Naive thymus-derived CD8-positive, alpha-beta T cell (primary cell): ENCODE measurements at places on chromosomes 3 and 15. TPM values are rescaled to one million over a fixed set of nuclear protein-coding genes. Genes with fewer than 3 reads are reported as not detected.

GRCh38 chr3:126714921-126715320 lies 10.9 kb downstream of the CHCHD6 start:
- no peaks in the 10 kb centered on the region for H3K27me3 ChIP-seq
- H3K4me1 ChIP-seq = peaks cover 26% of the 10 kb centered on the region
- no peaks in the 10 kb centered on the region for H3K36me3 ChIP-seq

DNA sequence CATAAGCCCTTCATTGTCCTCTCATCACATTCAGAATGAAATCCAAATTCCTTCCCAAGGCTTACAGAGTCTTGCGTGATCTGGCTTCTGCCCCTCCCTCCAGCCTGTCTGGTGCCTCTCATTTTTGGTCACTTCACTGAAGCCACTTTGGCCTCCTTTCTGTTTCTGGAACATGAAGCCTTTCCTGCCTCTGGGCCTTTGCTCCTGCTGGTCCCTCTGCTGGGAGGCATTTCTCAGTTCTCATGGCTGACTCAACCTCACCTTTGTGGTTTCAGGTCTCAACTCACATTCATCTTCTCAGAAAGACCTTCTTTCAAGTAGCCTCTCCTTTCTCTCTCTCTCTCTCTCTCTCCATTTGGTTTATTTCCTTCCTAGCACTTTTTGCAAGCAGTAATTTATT lies 43.9 kb upstream of the BHLHE40 start:
- H3K27me3 ChIP-seq = no peaks in the 10 kb centered on the region
- H3K4me3 ChIP-seq = no peak overlapping the region
- H3K27ac ChIP-seq = no peak overlapping the region

DNA sequence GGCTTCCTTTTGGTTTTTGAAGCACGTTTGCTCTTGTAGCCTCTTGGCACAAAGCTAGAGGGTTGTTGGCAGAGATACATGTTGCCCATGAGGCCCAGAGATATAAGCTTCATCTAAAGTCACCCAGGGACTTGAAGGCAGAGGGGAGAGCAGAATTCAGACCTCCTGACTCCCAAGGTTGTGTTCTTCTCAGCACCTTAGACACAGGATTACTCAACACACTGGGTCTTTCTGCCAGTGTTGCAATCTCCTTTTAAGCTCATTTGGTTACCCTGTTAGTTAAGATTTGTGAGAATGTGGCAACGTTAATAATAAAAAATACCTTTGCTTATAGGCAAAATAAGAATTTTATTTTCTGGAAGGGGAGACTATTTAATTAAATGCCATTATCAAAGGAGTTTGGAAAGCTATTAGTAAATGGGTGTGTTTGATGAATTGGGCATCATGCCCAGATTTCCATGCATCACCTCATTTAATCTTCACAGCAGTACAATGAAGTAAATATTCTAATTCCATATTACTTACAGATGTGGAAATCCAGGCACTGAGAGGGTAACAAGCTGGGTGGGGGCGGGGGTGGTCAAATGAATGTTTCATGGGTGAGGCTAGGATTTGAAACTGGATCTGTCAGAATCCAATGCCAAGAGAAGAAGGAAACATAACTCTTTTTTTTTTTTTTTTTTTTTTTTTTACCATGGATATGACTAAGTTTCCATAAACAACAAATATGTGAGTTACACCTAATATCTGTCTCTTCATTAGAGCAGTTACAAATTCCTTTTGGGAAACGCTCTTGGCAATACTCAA lies 183.3 kb downstream of the NR1D2 start:
- no peak for DNase-seq
- H3K4me1 ChIP-seq = no peaks in the 10 kb centered on the region
- no peaks in the 10 kb centered on the region for H3K36me3 ChIP-seq
- no peak overlapping the region for H3K27ac ChIP-seq
- H3K27me3 ChIP-seq = no peaks in the 10 kb centered on the region
- no peak overlapping the region for H3K4me3 ChIP-seq

The SLC12A1 gene
- total RNA-seq = not detected

DNA sequence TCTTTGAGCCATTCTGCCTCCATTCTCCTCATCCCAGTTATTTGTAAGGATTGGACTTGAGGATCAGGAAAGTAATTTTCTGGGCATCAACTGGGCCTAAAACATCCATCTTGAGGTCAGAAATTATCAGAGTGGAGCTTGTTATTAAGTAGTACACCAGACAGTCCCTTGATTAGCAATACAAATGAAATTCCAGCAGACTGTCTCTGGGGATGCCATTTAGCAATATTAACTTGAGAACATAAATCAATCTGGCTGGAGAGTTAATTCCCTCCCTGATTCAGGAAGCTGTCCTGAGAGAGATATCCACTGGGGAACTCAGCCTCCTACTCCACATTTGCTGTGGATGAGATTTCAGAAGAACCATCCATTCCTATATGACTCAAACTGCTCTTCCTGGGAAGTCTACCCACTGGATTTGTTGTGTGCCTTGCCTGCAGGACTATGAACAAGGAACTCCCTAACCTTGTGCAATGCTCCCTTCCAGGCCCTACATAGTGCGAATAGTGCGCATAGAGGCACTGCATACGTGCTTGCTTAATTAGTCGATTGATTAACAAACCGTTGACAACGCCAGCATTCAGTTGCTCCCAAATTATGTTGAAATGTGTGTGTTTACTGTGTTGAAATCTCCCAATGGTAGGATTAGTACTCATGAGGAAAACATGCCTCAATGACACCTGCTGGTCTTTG lies 36.1 kb upstream of the MTMR14 start:
- peaks cover 8% of the 10 kb centered on the region for H3K27me3 ChIP-seq
- no peaks in the 10 kb centered on the region for H3K36me3 ChIP-seq
- H3K27ac ChIP-seq = no peak overlapping the region
- H3K4me3 ChIP-seq = no peak overlapping the region

- no peak overlapping the region for H3K4me3 ChIP-seq
- no peaks in the 10 kb centered on the region for H3K27me3 ChIP-seq
- peak; percentile 14 for DNase-seq
- H3K4me1 ChIP-seq = peaks cover 14% of the 10 kb centered on the region
Measured at GRCh38 chr3:12479919-12480427, 4.3 kb upstream of the TSEN2 start.

The TP63 gene
- not detected for total RNA-seq

GRCh38 chr3:145902166-145902565 lies 258.8 kb downstream of the PLOD2 start:
- no peak overlapping the region for H3K27ac ChIP-seq
- H3K4me3 ChIP-seq = no peak overlapping the region
- H3K4me1 ChIP-seq = no peaks in the 10 kb centered on the region
- DNase-seq = no peak
- no peaks in the 10 kb centered on the region for H3K36me3 ChIP-seq
- H3K27me3 ChIP-seq = no peaks in the 10 kb centered on the region

GRCh38 chr3:42608581-42608980 lies 8.1 kb downstream of the NKTR start:
- no peak for DNase-seq
- peaks cover 75% of the 10 kb centered on the region for H3K4me1 ChIP-seq
- H3K36me3 ChIP-seq = peaks cover 74% of the 10 kb centered on the region
- no peak overlapping the region for H3K4me3 ChIP-seq
- no peak overlapping the region for H3K27ac ChIP-seq

GRCh38 chr3:95049841-95050240 lies 987.0 kb downstream of the NSUN3 start:
- H3K4me1 ChIP-seq = no peaks in the 10 kb centered on the region
- no peak for DNase-seq
- H3K27ac ChIP-seq = no peak overlapping the region
- no peak overlapping the region for H3K4me3 ChIP-seq
- H3K27me3 ChIP-seq = no peaks in the 10 kb centered on the region

The GOLGA8J gene
- 0.60 TPM for total RNA-seq

DNA sequence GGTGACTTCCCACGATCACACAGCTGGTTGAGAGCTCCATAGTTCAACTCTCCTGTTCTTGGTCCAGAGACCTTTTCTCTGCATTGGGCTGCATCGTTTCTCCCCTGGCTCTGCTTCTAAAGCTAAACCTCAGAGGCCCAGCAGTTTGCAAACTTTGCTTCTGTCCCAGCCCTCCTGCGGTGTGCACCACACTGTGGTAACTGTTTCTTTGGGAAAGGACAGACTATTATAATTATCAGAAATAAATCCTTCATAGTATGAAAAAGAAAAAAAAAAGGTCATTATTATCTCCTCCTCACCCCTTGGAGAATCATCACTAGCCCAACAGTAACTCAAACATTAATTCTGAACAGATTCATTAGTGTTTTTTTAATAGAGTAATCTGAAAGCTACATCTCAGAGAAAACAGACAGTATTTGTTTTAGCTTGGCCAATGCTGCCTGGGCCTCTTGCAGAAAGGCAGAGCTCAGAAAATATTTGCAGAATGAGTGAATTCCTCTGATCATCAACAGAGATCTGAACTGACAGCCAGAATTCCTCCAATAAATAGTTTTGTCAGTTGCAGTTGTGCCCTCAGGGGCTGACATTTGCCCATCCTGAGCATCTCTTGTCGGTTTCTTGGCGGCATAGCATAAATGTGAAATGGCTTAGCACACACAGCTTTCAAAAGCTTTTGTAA lies 52.9 kb downstream of the BFSP2 start:
- no peak overlapping the region for H3K27ac ChIP-seq
- H3K36me3 ChIP-seq = peaks cover 2% of the 10 kb centered on the region
- no peak overlapping the region for H3K4me3 ChIP-seq
- DNase-seq = no peak
- peaks cover 14% of the 10 kb centered on the region for H3K4me1 ChIP-seq
- H3K27me3 ChIP-seq = no peaks in the 10 kb centered on the region

DNA sequence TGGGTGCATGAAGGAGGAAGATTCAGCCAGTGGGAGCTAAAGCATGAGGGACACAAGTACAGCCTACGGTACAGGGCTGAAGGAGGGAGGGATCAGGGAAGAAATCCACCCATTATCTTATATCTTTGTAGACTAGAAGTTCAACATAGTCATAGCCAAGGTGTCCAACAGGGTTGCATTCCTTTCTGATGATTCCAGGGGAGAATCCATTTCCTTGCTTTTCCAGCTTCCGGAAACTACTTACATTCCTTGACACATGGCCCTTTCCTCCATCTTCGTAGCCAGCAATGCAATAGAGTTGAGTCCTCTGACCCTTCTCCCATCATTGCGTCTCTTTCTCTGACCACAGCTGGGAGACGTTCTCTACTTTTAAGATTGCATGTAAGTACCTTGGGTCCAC lies 471.0 kb upstream of the SEMA6D start:
- H3K4me3 ChIP-seq = no peak overlapping the region
- H3K27ac ChIP-seq = no peak overlapping the region
- no peaks in the 10 kb centered on the region for H3K4me1 ChIP-seq
- H3K36me3 ChIP-seq = no peaks in the 10 kb centered on the region

DNA sequence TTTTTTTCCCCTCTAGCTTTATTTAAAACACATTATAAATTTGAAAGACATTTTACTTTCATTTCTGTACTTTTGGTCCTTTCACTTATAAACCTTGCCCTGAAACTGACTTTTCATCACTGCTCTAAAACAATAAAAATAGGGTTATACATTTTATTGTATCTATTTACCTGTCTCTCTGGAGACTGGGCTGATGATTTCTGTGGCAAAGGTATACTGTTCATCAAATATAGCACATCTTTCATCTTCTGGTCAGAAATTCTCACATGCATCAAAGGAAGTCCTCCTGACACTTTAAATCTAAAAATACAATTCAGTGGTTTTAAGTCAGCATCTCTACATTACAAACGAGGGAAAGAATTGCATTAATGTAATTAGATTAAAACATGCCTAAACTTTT lies 86.1 kb downstream of the VPS13C start:
- H3K4me3 ChIP-seq = no peak overlapping the region
- peaks cover 2% of the 10 kb centered on the region for H3K36me3 ChIP-seq
- peaks cover 13% of the 10 kb centered on the region for H3K4me1 ChIP-seq
- H3K27ac ChIP-seq = no peak overlapping the region
- H3K27me3 ChIP-seq = no peaks in the 10 kb centered on the region

The GRM7 gene
- not detected for total RNA-seq

DNA sequence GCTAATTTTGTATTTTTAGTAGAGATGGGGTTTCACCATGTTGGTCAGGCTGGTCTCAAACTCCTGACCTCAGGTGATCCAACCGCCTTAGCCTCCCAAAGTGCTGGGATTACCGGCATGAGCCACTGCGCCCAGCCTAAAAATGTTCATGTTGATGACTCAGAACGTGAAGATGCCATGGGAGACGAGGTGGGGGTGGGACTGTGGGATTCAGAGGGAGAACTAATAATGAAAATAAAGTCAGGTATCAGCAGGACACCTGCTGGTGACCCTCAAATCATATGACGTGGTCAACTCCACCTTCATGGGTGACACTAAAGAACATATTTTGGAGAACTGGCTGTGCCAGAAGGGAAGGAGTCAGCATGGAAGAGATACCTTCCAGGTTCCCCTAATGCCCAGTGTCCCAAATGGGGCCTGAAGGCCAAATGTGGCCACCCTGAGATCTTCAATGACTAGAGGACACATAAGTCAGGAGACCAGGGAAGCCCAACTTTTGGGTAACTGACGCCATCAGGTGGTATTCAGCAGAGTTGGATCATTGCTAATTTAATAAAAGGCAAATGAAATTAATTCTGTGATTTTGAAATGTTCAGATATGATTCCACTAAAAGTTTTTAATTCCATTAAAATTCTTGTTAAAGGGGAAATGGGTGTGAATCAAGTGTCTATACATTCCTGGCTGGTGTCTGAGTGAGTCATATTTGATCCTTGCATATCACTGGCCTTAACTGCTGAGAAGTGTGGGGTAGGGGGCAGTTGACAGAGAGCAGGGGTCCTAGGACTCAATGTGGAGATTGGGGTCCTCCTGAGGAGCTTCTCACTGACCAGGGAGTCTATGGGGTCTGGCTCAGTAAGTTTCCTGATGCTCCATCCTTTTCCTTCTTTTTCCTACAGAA lies 88.6 kb upstream of the GSK3B start:
- no peak for DNase-seq
- H3K4me1 ChIP-seq = no peaks in the 10 kb centered on the region
- peaks cover 2% of the 10 kb centered on the region for H3K27me3 ChIP-seq
- H3K4me3 ChIP-seq = no peak overlapping the region

DNA sequence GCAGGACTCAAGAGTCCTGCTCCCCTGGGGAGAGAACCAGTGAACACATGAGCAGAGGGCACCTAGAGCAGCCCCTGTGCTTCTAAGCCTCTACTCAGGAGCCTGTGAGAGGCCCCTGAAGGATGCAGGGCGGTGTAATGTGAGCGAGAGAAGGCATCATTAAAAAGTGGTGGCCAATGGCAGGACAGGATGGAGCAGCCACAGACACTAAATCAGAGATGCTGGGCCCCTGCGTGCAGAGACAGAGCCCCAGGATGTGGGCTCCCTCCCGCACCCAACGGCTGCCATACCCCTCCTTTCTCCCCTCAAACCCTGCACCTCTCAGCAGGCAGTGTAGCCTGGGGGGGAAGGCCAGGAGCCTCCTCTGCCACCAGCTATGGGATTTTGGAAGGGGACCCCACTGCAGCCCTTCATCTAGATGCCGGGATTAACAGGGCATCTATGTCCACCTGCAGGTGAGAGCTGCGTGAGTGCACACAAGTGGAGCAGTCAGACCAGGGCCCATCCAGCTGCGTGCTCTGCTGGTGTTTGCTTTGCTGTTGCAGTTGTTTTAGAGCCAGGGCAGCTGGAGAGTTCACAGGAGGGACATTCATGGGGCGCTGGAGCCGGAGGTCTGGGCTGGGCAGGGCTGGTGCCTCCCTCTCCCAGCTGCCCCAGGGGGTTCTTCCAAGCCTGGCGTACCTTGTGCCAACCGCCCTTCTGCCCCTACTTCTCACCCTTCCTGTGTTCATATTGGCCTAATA lies 5.1 kb upstream of the IQSEC1 start:
- DNase-seq = peak; percentile 12
- H3K4me3 ChIP-seq = no peak overlapping the region
- H3K4me1 ChIP-seq = peaks cover 19% of the 10 kb centered on the region
- H3K36me3 ChIP-seq = no peaks in the 10 kb centered on the region
- H3K27ac ChIP-seq = peak overlapping the region; percentile 27

The VILL gene
- total RNA-seq = 41.0 TPM
